ENCODE measurements at places on chromosomes 5 and 9.

DNA sequence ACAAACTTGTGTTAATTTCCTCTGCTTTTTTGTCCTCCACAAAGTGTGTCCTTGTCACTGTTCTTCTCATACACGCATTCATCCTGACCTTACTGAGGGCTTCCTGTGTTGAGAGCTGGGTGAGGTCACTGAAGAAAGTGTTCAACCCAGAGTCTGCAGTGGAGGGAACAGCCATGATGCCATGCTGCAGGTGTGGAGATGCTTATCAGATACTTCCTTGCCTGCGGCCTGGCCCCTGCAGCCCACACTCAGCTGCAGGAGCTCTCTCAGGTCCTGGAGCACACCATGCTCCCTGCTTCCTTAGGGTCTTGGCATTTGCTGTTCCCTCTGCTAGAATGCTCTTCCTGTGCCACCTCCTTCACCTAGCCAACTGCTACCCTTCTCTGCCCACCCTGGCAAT, 108.1 kb upstream of the SPRY4 start:
- DNase-seq: no peak

GRCh38 chr5:161847941-161848391, at the start of gene GABRA1:
Gene GABRA1 (plus strand): TSS chr5:161848120. CDS start chr5:161850811, 2,691 bp downstream.
- DNase-seq: no peak

GRCh38 chr5:118611332-118611945, 376.9 kb downstream of the DTWD2 start:
- DNase-seq: peak; percentile 29

- no peak for DNase-seq
These were observed 37.3 kb downstream of the CAPSL start for GRCh38 chr5:35900972-35901695.

DNA sequence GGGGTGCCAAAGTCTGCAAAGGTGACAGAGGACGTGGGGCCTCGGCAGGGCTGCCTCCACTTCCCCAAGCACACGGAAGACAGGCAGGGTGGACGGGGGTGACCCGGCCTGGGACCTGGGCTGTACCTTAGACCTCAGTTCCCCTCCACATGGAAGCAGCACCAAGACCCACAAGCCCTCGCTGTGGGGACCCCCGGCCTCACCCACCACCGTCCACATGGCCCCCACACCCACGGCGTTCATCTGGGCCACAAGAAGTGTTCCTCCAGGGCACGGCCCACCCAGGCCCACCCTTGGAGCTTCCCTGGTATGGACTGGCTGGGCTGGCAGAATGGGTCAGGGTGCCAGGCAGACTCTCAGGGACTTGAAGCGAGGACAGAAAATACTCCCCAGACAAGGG, 45.8 kb upstream of the NKD2 start:
- DNase-seq: no peak

GRCh38 chr5:32713770-32714381, 2.8 kb downstream of the NPR3 start:
- peak; percentile 57 for DNase-seq

GRCh38 chr5:170353011-170353761, 36.0 kb downstream of the KCNMB1 start:
- no peak for DNase-seq

DNA sequence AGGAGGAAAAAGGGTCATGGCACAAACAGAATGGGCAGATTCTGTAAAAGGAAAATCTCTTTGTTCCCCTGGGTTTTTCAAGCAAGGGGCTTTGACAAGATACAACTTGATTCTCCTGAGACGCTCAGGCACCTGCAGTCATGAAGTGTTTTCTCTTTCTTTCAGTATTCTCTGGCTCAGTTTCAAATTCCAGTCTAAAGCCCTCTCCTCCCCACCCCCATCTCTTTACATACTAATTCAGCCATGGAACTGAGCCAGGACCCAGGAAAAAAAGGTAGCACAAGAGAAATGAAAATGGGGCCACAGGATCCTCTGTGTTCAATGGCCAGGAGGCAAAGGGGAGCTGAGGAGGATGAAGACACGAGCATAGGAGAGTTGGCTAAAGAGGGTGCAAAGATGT, 408.4 kb downstream of the SPOCK1 start:
- no peak for DNase-seq

DNA sequence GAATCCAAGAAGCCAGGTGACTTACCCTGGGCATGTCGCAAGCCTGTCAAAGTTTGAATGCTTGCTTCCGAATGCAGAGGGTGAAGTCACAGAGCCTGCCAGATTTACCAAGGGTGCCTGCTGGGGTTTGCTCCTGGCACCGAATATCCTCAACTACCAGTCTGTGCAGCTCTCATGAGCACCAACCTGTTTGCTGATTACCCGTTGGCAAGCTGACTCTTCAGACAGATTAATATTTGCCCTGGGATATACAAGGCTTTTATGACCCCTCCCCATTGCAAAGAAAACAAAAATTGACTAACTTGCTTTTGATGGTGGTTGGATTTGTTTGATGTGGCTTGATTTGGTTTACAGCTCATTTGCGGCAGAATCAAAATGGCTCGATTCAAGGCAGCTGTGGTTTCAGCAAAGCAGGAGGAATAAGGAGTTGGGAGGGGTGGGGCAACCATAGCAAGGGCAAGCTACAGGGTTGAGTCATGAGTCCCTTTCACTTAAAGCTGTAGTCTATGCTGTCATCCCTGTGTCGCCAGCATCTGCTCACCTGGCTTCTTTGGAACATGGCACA, 82.3 kb upstream of the AGXT2 start:
- no peak for DNase-seq

DNA sequence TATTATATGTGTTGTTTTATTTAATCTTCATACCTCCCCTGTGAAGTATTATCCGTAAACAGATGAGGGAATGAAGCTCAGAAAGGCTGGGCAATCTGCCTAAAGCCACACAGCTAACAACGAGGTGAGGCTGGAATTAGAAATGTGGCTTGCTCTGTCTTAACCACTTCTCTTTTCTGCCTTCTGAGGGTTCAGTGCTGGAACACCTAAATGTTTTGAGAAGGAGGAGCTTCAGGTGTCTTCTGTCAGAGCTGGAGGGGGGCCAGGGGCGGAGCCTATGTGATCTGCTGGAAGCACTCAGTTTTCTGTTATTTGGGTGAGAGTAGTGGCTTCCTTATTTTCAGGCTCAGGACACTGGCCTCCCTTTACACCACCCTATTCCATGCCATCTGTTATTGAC, 35.0 kb upstream of the ARAP3 start:
- DNase-seq: no peak

DNA sequence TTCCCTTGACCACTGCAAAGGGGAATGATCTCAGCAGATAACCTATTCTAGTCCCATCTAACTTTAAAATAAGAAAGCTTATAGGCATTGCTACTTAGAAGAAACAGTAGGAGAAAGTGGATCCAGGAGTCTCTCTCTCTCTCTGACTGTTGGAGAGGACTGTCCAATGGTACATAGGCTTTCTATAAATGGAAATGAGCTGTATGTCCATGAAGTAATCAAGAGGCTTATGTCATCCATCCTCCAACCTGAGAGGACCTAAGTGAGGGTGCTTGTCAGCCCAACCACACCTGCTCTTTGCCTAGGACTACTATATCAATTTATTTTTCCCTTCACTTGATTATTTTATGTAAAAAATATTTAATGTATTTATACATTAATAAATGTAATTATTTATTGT, 172.3 kb downstream of the PAPPA start:
- no peak for DNase-seq

DNA sequence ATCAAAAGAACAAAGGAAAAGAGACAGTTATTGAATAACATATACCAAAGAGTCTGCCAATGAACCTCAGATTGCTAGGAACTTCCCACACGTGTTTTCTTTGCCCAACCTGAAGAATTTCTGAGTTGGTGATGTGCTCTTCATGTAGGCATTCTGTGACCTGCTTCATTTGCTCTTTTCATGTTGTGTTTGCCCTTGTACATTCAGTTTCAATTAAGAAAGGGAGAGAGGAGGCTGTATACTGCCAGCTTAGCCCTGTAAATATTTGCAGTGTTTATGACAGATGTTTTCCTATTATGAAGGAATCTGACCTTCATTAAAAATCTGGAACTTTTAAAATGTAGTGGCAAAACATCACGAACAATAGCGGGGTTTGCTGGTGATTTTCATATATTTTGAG, 168.5 kb downstream of the GAS1 start:
- no peak for DNase-seq

DNA sequence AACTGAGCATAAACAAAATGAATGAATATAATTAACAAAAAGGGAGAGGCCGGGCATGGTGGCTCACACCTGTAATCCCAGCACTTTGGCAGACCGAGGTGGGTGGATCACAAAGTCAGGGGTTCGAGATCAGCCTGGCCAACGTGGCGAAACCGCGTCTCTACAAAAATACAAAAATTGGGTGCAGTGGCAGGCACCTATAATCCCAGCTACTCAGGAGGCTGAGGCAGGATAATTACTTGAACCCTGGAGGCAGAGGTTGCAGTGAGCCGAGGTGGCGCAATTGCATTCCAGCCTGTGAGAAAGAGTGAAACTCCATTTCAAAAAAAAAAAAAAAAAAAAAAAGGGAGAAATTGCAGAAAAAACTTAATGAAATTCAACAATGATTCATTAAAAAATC, 839.3 kb upstream of the CTNND2 start:
- DNase-seq: no peak

- no peak for DNase-seq
These were observed 265.2 kb downstream of the MAST4 start for GRCh38 chr5:66861402-66861801.

- no peak for DNase-seq
These were observed 105.1 kb downstream of the INSYN2B start for GRCh38 chr5:169875091-169875728.

- peak; percentile 57 for DNase-seq
These were observed 11.2 kb downstream of the MSANTD3 start for GRCh38 chr9:100437860-100438805.

- no peak for DNase-seq
These were observed 135.6 kb downstream of the KCNIP1 start for GRCh38 chr5:170639221-170639925.

DNA sequence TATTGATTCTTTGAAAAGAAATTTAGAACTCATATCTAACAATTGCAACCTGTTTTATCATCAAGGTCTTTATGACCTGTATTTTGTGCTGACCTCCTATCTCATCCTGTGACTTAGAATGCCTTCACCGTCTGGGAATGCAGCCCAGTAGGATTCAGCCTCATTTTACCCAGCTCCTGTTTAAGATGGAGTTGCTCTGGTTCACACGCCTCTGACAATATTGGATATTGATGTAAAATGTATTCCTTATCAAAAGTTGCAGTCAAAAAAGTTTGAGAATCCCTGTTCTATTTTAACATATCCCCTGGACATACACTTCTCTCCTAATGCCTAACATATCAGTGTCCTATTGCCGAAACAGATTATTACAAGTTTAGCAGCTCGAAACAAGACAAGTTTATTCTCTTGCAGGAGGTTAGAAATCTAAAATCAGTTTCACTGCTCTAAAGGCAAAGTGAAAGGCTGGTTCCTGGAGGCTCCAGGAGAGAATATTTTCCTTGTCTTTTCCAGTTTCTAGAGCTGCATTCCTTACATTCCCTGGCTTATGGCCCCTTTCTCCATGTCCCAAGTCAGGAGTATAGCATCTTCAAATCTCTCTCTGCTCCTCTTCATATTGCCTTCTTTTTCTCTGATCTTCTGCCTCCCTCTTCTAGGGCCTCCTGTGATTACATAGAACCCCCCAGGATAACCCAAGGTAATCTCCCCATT, 31.5 kb upstream of the LVRN start:
- no peak for DNase-seq

DNA sequence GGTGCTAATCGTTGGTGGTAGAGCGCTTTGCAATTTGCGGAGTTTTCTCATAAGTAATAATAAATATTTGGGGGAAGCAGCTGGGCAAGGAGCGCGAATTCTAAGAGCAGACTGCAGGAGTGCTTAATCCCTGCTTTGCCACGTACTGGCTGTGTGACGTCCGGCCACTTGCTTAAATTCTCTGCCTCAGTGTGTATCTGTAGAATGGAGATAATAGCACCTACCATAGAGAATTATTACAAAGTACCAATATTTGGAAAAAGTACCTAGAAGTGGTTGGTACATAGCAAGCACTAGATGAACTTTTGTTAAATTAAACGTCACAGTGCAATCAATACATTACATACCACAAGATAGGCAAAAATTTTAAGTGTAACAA, 598 bp upstream of the TMED7 start:
- peak; percentile 34 for DNase-seq

GRCh38 chr5:34499001-34499734, 157.0 kb upstream of the RAI14 start:
- no peak for DNase-seq

- no peak for DNase-seq
These were observed 85.2 kb downstream of the MUSK start for GRCh38 chr9:110753731-110754231.

- no peak for DNase-seq
These were observed 14.7 kb downstream of the BICD2 start for GRCh38 chr9:92749934-92750315.

All from AG08396 (cell line).